ELR (cell line): ENCODE measurements at places on chromosomes 3 and 15.

- DNase-seq = no peak
Measured at GRCh38 chr3:34284959-34285826, 486.8 kb downstream of the PDCD6IP start.

DNA sequence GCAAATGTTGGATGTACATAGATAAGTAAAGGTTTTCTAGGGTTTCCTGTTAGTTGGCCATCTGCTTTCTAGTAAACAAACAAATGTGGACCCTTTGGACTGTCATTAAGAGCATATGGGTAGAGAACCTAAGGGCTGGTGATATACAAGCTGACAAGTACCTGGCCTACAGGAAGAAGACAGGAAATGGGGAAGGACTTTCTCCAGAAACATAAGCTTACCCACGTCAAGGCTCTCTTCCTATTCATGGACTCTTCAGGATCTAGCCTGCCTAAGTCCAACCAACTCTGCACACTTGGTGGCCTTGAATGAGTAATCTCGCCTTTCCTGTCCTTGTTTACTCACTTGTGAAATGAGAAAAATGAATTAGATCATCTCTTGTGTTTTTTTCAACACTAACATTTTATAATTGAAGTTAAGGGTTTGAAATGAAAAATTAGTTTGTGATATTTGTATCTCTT is 22.2 kb upstream of the GOLIM4 start:
- DNase-seq = peak; percentile 53

- no peak for DNase-seq
Measured at GRCh38 chr3:23198801-23199200, 4.3 kb upstream of the UBE2E2 start.

- no peak for DNase-seq
Measured at GRCh38 chr15:78077871-78078210, 330 bp upstream of the TBC1D2B start.

DNA sequence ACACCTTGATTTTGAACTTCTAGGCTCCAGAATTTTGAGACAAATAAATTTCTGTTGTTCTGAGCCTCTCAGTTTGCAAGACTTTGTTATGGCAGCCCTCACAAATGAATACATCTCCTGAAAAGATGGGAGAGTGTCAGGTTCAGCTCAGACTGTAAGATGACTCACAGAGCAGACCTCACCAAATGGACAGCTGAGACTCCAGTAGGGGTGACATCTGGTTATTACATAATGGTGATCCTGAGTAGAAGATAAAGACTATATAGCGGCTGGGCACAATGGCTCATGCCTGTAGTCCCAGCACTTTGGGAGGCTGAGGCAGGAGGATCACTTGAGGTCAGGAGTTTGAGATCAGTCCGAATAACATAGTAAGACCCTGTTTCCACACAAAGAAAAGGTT is 26.2 kb upstream of the MTMR14 start:
- DNase-seq = peak; percentile 4

GRCh38 chr3:133230195-133230594 is 169.7 kb upstream of the BFSP2 start:
- no peak for DNase-seq

GRCh38 chr3:40827942-40828688 is 303.4 kb downstream of the ZNF621 start:
- DNase-seq = peak; percentile 37

DNA sequence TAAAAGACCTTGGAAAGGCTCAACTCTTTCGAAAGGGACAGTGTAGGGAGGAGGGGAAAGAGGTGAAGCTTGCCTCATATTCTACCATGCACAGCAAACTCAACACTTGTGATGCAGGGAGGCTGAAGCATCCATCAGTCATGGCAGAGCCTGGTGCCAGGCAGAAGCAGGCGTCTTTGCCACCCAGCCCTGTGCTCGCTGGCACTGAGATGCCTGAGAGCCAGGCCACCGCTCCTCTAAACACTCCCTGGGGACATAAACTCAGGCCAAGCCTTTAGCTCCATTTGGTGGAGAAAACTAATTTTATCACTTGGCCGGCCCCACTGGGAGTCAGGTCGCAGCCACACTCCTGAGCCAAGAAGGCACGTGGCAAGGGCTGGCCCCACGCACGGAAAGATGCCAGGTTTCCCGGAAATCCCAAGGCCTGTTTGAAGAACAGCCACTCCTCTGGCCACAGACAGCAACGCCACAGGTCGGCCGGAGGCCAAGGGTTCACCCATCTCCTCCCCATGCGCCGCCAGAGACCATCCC is 30.7 kb downstream of the XXYLT1 start:
- no peak for DNase-seq

GRCh38 chr3:32313723-32314473 is 75.4 kb downstream of the CMTM8 start:
- DNase-seq = peak; percentile 53

- DNase-seq = no peak
Measured at GRCh38 chr3:171397089-171397488, 63.1 kb downstream of the TNIK start.

- no peak for DNase-seq
Measured at GRCh38 chr3:6260551-6261191, 600.2 kb upstream of the GRM7 start.

DNA sequence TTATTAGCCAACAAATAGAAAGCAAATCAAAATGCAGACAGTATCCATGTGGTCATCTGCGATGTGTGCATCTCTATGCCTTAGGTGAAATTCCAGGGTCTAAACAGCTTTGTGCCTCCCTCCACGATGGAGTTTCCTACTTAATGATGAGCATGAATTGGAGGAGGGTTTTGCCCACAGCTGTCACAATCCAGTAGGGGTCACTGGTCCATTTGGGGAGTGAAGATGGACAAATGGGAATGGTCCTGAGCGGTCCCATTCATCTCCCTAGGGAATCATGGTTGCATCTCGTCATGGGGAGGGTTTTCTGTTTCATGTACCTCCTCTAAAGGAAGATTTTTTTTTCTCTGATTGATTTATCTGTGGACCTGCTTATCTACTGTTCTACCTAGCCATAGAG is 358.0 kb downstream of the PTPRG start:
- DNase-seq = no peak

DNA sequence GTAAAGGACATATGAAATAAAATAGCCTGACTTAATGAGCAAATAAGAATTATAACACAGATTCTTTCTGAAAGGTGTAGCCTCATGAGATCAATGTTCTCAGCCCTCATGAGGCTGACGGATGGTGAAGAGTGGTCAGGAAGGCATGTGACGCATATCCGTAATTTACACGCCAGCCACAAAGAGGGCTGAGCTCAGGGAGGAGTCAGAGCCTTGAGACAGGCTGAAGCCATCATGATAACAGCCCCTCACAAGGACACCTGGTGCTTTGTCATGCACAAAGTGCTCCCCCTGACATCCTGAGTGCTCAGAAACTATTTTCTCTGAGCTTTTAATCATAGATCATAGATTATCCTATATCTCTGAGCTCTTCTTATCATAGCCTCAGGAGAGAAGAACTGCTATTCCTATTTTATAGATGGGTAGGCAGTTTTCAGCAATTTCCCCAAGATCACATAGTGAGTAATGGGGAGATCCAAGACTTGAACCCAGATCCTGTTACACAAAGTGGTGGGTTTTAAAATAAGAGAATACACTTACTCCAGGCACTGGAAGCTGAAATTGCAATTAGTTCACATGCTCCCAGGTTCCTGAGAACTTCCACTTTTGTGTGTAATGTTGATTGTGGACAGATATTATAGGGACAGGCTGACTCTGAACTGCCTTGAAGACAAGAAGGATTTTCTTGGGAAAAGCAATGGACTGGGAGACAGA is 267.1 kb downstream of the RPLP1 start:
- peak; percentile 24 for DNase-seq

DNA sequence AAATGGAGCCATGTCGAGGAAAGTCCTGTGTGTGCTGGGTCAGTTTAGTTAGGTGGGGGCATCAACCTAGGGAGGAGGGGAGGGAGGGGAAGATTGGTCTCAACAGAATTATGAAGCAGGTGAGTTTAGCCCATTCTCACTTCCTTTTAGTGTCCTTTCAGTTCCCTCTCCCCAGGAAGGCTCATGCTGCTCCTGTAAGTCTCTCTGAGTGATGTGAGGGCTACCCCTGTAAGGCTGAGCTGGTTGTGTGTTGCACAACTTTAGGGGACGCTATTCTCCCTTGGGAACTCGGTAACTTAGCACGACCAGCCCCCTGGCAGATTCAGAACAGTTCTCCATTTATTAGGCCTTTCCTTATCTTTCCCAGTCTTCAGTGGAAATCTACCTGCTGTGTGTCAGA is 21.2 kb downstream of the IL5RA start:
- no peak for DNase-seq

DNA sequence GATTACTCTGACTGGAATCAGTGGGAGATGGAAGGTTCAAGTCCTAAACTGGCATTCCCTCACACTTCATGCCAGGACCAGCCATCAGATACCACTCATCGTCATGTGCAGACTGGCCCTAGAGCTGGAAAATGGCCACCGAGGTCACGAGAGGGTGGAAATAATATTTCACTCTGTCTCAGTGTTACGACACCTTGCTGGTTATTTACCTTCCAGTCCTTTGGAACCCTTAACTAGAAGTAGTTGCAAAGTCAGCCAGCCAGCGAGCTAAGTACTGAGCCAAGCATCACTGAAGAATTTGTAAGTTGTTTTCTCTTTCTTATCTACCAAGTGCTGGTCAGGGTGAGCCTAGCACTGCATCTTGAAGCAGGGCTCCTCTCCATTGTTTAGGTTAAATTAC is 309.9 kb upstream of the RASGRP1 start:
- DNase-seq = no peak

GRCh38 chr15:66039117-66039871 is 170.0 kb downstream of the RAB11A start:
- DNase-seq = no peak

GRCh38 chr3:197302033-197302432 is 3.6 kb upstream of the DLG1 start:
- no peak for DNase-seq

DNA sequence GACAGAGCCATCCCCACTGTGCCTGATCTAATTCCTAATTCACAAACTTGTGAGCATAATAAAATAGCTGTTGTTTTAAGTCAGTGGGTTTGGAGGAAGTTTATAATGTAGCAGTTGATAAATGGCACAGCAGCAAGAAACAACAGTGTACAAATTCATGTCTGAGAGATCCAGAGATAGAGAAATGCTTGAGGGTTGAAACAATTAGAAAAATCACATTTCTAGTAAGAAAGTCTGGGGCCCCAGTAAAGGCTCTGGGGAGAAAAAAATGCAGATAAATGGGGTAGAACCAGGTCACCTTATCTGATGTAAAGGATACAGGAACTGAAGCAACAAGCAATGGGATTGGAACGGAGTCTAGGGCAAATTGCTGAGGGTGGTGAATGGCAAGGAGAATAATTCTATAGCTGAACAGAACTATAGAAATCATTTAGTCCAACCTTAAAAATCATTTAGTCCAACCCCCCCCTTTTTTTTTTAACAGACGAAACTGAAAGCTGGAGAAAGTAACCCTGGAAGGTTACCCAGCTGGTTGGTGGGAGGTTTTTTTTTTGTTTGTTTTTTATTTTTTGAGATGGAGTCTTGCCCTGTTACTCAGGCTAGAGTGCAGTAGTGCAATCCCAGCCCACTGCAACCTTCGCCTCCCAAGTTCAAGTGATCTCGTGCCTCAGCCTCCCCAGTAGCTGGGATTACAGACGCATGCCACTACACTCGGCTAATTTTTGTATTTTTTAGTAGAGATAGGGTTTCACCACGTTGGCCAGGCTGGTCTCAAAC is 14.3 kb upstream of the SHQ1 start:
- DNase-seq = no peak

DNA sequence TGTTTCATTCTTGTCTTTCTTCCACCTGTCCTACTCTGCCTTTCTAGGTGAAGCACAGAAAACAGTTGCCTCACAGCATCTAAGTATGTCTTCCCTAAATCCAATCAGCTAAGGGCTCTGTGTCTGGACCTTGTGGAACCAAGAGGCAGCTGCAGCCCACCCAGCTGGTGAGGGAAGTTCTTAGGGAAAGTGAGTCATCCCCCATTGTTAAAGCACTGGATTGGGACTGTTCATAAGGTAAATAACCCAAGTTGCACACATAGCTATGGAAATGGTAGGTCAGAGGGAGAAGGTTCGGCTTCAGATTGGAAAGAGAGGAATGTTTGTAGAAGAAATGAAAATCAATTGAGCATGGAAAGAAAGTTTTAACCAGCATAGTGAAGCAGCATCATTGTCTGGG is 18.0 kb upstream of the ARNT2 start:
- DNase-seq = no peak

GRCh38 chr3:10758304-10759037 is 57.6 kb upstream of the SLC6A11 start:
- peak; percentile 65 for DNase-seq

DNA sequence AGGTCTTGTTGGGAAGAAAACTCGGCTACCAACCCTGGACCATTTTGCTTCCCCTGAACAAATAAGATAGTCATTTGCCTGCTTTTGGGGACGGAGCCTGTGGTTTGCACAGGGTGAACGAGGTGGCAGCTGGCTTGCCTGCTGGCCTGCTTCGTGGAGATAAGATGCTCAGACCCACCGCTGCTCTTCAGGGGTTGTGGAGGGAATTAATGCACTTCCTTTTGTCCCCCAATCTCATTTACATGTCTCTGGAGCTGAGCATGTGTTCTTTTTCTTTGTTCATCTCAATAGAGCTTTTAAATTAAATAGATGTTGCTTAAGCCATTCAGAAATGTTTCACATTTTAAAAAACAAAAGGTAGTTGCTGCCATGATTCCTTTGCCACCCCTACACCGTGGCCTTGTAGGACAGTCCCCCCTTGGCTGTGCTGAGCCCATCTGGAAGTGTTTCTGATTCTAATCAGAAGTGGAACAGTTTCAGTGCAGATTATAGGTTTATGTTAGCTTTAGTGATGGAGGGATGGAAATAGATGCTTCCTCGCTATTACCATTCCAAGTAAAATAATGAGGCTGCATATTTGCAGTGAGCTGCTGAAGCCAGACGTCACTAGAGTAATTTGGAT is 25.6 kb downstream of the APBA2 start:
- no peak for DNase-seq

DNA sequence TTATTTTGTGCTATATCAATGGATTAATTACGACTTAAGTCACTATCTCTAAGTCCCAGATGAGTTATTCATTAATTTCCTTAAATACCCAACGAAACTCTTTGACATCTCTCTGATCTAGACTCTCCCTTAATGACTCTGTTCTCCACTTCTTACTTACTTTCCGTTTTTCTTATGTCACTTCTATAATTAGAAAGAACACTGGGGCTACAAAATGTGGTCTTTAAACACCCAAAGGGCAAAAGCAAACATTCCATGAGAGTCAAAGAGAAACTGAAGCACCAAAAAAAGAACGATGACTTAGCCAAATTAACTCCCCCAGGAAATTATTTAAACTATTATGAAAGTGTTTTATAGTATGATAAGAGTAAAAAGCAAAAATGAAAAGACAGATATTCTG is 166.4 kb upstream of the UBE2E2 start:
- no peak for DNase-seq

DNA sequence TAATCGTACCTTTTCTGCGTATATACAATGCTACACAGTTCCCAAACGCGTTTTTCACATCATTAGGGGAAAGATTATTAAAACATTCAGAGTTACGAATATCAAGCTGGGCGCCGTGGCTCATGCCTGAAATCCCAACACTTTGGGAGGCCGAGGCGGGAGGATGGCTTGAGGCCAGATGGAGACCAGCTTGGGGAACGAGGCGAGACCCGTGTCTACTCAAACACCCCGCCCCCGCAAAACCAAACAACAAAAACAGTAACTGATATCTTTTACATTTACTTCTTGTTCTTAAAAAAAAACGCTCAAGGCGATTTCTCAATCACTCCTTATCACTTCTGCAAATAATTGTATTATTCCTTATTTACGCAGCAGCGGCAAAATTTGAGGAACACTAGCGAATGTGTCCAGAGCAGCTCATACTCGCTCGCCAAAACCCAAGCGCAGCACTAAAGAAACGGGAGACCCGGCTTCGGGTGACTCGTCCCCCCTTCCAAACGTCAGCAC is 1.2 kb downstream of the ZBTB11 start:
- DNase-seq = no peak
